ENCODE measurements at places on chromosomes 4 and X.

GRCh38 chr4:70666369-70666768 lies at the start of gene JCHAIN:
TSS of gene JCHAIN (minus strand) at chr4:70666508. CDS start at chr4:70666490, 18 bp downstream.
- DNase-seq = peak; percentile 48

DNA sequence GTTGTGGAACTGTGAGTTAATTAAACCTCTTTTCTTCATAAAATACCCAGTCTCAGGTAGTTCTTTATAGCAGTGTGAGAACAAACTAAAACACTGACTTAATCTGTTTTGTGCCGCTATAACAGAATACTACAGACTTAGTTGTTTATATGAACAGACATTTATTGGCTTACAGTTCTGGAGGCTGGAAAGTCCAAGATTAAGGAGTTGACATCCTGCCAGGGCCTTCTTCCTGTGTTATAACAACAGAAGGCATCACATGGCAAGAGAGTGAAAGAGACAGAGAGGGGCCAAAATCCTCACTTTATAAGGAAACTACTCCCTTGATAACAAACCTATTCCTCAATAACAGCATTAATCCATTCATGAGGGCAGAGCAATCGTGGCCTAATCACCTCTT lies 42.5 kb upstream of the KCNIP4 start:
- DNase-seq = peak; percentile 79

DNA sequence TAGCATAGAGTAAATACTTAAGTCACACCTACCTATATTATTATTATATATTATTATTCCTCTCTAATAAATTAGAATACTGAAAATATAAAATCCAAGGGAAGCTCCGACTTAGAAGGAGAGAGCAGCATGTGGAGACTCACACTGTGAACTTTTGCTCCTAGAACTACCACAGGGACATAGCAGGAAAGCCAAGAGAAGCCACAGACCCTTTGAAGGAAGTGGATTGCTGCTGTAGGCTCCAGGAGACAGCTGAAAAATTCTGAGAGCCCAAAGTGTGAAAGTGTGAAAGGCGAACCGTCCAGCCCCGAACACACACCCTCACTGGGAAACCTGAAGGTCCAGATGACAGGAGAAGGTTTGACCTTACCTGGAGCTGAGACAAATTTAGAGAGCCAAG lies 177.0 kb downstream of the FAM13A start:
- DNase-seq = no peak

DNA sequence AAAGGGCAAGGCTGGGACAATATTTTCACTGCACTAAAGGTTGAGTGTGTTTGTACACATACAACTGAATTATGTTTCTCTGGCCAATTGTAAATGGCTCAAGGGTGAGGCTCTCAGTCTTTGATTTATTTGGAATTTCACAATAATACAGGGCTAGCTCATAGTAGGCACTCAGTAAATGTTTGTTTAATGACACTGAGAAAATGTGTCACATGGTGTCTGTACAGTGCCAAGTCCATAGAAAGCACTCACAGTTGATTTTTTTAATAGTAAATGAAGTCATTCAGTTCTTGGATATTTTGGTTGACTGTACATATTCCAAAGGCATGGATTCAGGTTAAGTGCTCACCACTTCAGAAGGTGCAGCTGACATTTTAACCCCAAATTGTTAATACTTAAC lies 176.4 kb downstream of the IL1RAPL2 start:
- DNase-seq = no peak

DNA sequence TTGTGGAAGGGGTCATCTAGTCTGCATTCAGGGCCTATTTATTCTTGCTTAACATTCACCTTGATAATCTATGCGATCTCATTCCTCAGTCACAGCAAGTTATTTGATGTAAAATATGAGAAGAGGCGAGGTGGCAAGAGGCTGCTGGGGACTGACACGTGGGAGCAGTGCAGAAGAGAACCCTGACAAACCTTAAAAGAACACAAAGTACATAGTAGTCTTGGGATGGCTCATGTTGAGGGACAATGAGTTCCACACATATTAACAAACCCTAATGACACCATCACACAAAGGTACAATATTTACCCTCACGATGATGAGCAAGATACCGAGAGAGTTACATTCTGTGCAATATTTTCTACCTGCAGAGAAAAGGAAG lies 57.5 kb downstream of the MAML3 start:
- DNase-seq = no peak

- no peak for DNase-seq
These were observed 132.6 kb downstream of the AKAP4 start for GRCh38 chrX:50068285-50068563.

- DNase-seq = no peak
These were observed 106.2 kb downstream of the SYTL5 start for GRCh38 chrX:38112566-38112965.

GRCh38 chr4:156677131-156677531 lies 294.5 kb downstream of the PDGFC start:
- peak; percentile 30 for DNase-seq

DNA sequence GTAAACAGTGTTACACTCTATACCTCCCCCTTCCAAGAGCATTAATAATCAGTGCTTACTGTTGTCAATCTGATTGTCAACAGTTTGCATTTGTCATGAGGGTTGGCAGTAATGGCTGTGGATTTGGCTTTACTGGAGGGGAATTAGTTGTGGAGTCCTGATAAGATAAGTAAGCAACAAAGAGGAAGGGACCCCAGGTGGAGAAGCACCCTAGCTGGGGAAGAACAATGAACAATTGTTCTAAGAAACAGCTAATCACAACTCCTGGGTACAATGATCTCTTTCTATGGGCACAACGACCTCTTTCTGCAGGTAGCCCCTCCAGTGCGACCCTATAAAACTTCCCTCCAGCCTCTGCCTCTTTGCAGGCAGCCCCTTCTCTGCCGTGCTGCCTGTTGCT lies 53.2 kb upstream of the CDKN2AIP start:
- no peak for DNase-seq

DNA sequence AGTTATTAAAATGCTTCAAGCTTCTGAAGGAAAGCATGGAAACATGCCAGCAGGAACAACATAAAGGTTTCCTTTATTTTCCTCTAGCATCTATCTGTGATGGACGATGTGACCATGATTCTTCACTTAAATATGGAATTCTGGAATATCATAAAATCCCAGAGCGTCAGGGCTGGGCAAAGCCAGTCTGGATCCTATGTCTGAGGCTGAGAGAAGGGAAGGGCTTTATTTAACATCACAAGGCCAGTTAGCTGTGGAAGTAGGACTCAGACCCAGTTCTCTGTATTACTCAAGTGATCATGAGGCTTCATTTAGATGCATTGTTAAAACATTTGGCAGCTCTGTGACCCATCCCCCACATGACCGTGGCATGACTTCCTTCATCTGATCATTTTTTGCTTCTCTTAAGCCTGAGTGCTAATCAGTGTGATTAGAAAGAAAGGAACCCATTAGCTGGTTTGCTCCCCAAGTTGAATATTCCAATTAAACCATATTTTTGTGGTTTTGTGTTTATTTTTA lies 40.9 kb upstream of the EOLA2 start:
- no peak for DNase-seq

- DNase-seq = no peak
These were observed 76.8 kb downstream of the ENOX2 start for GRCh38 chrX:130826249-130826648.

All from EH (cell line).